ENCODE measurements at places on chromosomes 6 and 20.

- DNase-seq: peak; percentile 23
Observed at GRCh38 chr6:106608080-106608668, 21.1 kb downstream of the RTN4IP1 start.

DNA sequence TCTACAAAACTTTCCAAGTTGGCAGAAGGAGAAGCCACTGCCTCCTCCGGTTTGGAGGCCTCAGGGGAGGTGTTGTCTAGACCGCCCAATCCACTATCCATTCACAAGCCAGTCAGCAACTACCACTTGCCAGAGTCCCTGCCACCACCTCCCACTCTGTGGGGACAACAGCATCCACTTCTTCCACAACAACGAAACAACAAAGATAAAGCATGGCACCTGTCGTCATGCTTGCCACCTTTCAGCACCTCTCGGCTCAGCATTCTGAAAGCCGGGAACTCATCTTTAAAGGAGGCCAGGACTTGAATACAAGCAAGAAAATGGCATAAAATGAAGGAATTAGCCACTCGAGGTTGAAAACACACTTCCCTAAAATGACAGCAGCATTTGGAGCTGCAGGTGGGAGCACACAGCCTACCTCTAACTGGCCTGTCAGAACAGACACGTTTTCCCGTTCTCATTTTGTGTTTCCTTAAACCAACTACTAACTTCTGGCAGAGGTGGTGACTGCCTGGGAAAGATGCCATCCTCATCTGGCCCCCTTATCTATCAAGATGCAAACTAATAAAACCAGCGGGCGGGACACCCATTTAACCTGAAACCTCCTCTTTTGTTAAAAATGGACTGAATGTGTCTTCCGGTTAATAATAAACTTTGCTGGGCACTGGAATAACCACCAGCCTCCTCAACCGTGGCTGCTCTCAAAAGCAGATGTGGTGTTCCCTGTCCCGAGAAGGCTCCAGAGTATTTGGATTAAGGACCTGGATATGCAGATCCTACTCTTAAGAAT, 21.7 kb downstream of the YTHDF1 start:
- DNase-seq: no peak

GRCh38 chr6:36122495-36123269, 7.6 kb upstream of the MAPK13 start:
- DNase-seq: no peak

GRCh38 chr6:133959667-133960368, 6.8 kb downstream of the TBPL1 start:
- no peak for DNase-seq

GRCh38 chr6:73182021-73182607, 43.2 kb downstream of the KHDC1L start:
- DNase-seq: no peak

DNA sequence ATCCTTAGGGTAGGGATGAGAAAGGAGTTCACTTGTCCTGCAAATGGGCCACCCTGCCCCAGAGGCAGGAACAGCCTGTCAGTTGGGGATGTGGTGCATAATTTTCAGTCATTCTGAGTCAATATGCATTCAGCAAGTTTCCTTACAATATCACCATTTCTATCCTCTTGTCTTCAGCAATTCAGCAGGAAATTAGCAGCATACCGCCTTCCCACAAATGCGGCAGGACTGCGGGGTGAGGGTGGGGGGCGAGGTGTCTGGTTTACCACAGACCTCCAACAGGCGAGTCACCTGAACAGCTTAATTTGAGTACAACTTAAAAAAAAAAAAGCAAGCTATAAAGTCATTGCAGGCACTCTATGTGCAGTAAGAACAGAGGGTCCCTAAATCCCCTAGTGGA, 126.8 kb downstream of the MAP3K7 start:
- DNase-seq: no peak

DNA sequence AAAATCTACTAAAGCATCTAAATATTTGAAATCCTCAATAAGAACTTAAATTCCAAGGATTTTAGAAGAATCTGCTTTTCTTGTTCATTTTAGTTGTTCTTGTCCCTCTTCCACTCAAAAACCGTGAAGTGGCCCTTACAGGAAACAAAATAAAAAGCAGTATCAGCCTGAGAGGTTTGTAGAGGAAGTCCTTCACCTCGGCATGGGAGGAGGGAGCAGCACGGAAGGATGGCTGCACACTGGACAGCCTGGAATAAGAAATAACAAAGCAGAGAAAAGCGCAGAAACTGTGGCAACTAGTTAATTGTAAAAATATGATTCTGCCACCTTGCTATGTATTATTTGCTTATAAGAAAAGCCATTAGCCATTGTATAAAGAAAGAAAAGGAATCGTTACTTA, 46.1 kb downstream of the RALGAPA2 start:
- no peak for DNase-seq
